ENCODE measurements at places on chromosomes 5 and 9. TPM values are rescaled to one million over a fixed set of nuclear protein-coding genes. Genes with fewer than 3 reads are reported as not detected.

Gene GPR151
- not detected for total RNA-seq

Gene TLR4
- 14.2 TPM for total RNA-seq

Gene PCDHGA2
- 7.8 TPM for total RNA-seq

Gene GMCL2
- total RNA-seq = not detected

Gene C9orf85
- 6.3 TPM for total RNA-seq

Gene MYMK
- not detected for total RNA-seq

Gene RNF208
- 31.5 TPM for total RNA-seq

Gene NEUROG1
- total RNA-seq = not detected

Gene ZBED3
- total RNA-seq = 7.8 TPM

Gene SYNPO
- total RNA-seq = 715 TPM

Gene RLN2
- total RNA-seq = 0.44 TPM

Gene GALT
- total RNA-seq = 51.5 TPM

Gene SLC34A1
- total RNA-seq = not detected

Gene CD180
- 0.44 TPM for total RNA-seq

Gene LCP2
- total RNA-seq = 3.9 TPM

Gene SLCO6A1
- not detected for total RNA-seq

Gene TNFSF15
- 0.11 TPM for total RNA-seq

DNA sequence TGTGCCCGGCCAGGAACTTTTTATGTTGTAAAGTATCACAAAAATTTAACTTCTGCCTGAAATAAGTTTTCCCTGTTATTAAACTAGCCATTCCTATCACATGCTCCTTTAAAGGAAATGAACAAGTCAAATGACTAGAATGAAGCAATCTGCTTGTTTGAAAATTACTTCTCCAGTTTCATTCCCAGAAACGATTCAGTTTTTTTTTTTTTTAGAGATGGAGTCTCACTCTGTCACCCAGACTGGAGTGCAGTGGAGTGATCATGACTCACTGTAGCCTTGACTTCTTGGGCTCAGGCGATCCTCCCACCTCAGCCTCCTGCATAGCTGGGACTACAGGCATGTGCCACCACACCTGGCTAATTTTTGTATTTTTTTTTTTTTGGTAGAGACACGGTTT, 13.3 kb upstream of the GNG10 start:
- peaks cover 42% of the 10 kb centered on the region for H3K36me3 ChIP-seq
- H3K27me3 ChIP-seq = no peaks in the 10 kb centered on the region
- no peak overlapping the region for H3K4me3 ChIP-seq
- no peak overlapping the region for H3K27ac ChIP-seq

- peaks cover 42% of the 10 kb centered on the region for H3K4me1 ChIP-seq
- H3K27ac ChIP-seq = no peak overlapping the region
- no peaks in the 10 kb centered on the region for H3K36me3 ChIP-seq
- H3K4me3 ChIP-seq = no peak overlapping the region
- H3K27me3 ChIP-seq = no peaks in the 10 kb centered on the region
Measured at GRCh38 chr5:159210846-159211245, 1.5 kb upstream of the RNF145 start.

GRCh38 chr5:150313921-150314716, 11.4 kb upstream of the ARSI start:
- no peak for DNase-seq
- H3K36me3 ChIP-seq = no peaks in the 10 kb centered on the region
- no peaks in the 10 kb centered on the region for H3K27me3 ChIP-seq
- no peaks in the 10 kb centered on the region for H3K4me1 ChIP-seq

- peaks cover 6% of the 10 kb centered on the region for H3K4me1 ChIP-seq
- peaks cover 62% of the 10 kb centered on the region for H3K27me3 ChIP-seq
- H3K27ac ChIP-seq = no peak overlapping the region
- no peak overlapping the region for H3K4me3 ChIP-seq
- peak; percentile 58 for DNase-seq
Measured at GRCh38 chr5:174532455-174533453, 191.6 kb upstream of the MSX2 start.

DNA sequence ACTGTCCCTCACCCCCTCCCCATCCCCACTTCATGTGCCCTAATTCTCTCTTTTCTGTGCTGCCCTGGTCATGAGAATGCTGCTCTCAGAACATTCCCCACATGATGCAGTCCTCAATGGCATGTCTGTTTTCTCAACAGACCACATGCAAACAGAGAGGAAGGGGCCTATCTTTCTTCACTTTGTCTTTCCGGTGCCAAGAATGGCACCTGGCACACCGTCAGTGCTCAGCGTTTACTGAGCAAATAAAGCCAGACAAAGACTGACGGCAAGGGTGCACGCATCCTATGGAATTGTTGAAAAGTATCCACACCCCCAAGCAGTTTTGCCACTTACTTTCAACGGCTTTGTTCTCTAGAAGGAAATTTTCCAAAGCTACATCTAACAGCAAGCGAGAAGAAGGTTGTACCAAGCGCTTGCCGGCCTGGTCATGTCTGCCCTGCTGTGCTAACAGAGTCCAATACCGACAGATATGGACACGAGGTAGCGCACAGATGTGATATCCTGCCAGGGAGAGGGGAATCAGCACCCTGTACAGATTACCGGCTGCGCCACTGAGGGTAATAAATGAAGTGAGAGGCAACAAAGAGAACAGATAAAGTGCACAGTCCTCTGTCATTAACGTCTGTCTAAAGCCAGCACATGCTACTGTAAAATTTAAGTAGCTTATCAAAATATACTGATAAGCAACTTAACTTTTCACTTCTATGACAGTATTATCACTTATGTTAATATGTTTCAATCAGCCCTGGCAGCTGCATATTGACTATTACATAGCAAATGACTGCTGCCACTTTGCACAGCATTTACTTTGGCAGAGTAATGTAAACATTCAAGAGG, 251.7 kb downstream of the DENND1A start:
- peaks cover 28% of the 10 kb centered on the region for H3K4me1 ChIP-seq
- peaks cover 13% of the 10 kb centered on the region for H3K36me3 ChIP-seq
- H3K27ac ChIP-seq = no peak overlapping the region

GRCh38 chr5:65213921-65214525, 267.7 kb downstream of the ADAMTS6 start:
- no peaks in the 10 kb centered on the region for H3K27me3 ChIP-seq
- DNase-seq = peak; percentile 13
- no peak overlapping the region for H3K27ac ChIP-seq
- no peak overlapping the region for H3K4me3 ChIP-seq
- H3K4me1 ChIP-seq = no peaks in the 10 kb centered on the region

- H3K27ac ChIP-seq = no peak overlapping the region
- H3K27me3 ChIP-seq = no peaks in the 10 kb centered on the region
- no peaks in the 10 kb centered on the region for H3K36me3 ChIP-seq
- DNase-seq = no peak
- H3K4me1 ChIP-seq = no peaks in the 10 kb centered on the region
- no peak overlapping the region for H3K4me3 ChIP-seq
Measured at GRCh38 chr5:123138774-123139173, 49.7 kb downstream of the PRDM6 start.

DNA sequence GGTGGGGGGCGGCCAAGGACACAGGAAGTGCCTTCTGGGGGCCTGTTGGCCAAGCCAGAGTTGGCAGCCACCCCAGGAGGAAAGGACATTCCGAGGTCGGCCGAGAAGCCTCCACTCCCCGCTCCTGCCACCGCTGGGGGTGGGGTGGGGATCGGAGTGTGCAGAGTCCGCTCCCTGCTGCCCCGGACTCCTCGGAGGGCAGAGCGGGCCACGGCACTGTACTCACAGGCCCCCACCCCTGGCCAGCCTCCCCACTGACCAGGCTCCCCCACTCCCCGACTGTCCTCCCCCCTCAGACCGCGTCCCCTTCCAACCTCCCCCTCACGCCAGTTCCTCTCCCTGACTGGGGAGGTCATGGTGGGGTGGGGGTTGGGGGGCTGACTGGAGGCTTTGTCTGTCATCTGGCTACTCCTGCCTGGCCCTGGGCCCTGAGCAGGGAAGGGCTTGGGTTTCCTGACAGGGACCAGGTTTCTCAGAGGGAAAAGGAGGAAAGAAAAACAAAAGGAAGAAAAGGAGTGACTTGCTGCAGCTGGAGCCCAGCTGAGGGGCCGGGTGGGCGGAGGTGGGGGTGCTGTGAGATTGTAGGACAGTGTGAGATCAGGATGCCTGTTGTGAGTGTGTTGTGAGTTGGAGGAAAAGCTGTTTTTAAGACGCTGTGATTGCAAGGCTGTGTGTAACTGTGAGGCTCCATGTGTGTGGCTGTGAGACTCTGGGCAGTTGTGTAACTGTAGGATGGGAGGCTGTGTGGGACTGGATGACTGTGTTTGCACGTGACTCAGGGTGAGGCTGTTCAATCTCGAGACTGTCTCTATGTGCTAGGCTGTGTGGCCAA, 29.7 kb downstream of the CNTFR start:
- peaks cover 25% of the 10 kb centered on the region for H3K27me3 ChIP-seq
- no peaks in the 10 kb centered on the region for H3K36me3 ChIP-seq
- H3K4me1 ChIP-seq = peaks cover 26% of the 10 kb centered on the region
- peak overlapping the region; percentile 58 for H3K27ac ChIP-seq

DNA sequence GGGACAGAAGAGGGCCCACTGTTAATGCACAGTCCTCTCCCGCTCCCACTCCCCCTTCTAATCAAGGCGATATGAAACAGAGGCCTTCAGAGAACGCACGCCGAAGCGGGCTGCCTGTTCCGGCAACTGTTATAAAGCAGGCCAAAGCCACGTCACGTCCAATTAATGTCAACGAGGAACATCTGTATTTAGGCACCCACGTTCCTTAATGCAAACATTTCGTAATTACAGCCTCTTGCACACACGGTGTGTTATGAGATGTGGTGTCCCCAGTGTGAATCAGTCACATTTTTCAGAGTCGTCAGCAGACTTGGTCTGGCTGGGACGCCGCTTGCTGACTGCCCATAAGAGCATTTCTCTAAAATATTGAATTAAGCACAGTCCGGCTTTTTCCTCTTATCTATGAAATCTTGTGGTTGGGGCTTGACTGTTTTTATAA, 339.0 kb downstream of the NSG2 start:
- H3K36me3 ChIP-seq = no peaks in the 10 kb centered on the region
- H3K27me3 ChIP-seq = peaks cover 50% of the 10 kb centered on the region
- no peak overlapping the region for H3K4me3 ChIP-seq

GRCh38 chr9:87662808-87663528, 63.0 kb upstream of the CTSL start:
- H3K4me3 ChIP-seq = no peak overlapping the region
- no peaks in the 10 kb centered on the region for H3K27me3 ChIP-seq
- H3K4me1 ChIP-seq = no peaks in the 10 kb centered on the region

GRCh38 chr5:66718374-66719002, 122.3 kb downstream of the MAST4 start:
- H3K4me3 ChIP-seq = no peak overlapping the region
- no peaks in the 10 kb centered on the region for H3K36me3 ChIP-seq
- H3K27ac ChIP-seq = peak overlapping the region; percentile 69
- no peak for DNase-seq

GRCh38 chr9:128998462-128998861, 29.7 kb downstream of the SH3GLB2 start:
- H3K27ac ChIP-seq = no peak overlapping the region
- DNase-seq = no peak

DNA sequence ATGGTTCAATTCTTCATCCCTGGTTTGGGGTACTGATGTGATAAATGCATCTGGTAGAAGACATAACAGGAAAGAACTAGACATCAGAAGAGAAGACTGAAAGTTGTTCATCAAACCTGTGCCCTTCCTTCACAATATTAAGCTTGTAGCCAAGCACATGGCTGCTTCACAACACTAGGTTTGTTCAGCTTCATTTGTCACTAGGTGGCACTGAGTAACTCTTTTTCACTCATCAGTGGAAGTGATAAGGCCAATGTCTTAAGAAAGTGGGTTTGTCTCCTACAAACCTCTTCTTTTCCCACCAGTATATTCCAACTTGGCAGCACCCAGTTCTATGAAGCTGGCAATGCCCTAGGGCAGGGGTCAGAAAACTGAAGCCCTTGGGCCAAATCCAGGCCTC, 26.9 kb downstream of the ZNF484 start:
- no peak for DNase-seq
- no peak overlapping the region for H3K27ac ChIP-seq
- no peaks in the 10 kb centered on the region for H3K27me3 ChIP-seq

GRCh38 chr5:82674671-82675070, 396.5 kb upstream of the RPS23 start:
- no peak for DNase-seq
- no peaks in the 10 kb centered on the region for H3K27me3 ChIP-seq
- H3K4me3 ChIP-seq = no peak overlapping the region
- no peaks in the 10 kb centered on the region for H3K4me1 ChIP-seq
- H3K36me3 ChIP-seq = no peaks in the 10 kb centered on the region

- H3K27ac ChIP-seq = no peak overlapping the region
- H3K27me3 ChIP-seq = no peaks in the 10 kb centered on the region
- H3K36me3 ChIP-seq = no peaks in the 10 kb centered on the region
- H3K4me3 ChIP-seq = no peak overlapping the region
- no peak for DNase-seq
Measured at GRCh38 chr9:83596899-83597504, 25.9 kb upstream of the IDNK start.

- no peak overlapping the region for H3K4me3 ChIP-seq
- no peaks in the 10 kb centered on the region for H3K27me3 ChIP-seq
- H3K27ac ChIP-seq = no peak overlapping the region
- DNase-seq = no peak
Measured at GRCh38 chr9:81431641-81432040, 257.7 kb downstream of the TLE1 start.

GRCh38 chr9:35646533-35647265, 4.0 kb downstream of the SIT1 start:
- no peaks in the 10 kb centered on the region for H3K36me3 ChIP-seq
- no peaks in the 10 kb centered on the region for H3K27me3 ChIP-seq
- H3K27ac ChIP-seq = peak overlapping the region; percentile 82
- peak overlapping the region; percentile 78 for H3K4me3 ChIP-seq
- DNase-seq = peak; percentile 93
- peaks cover 14% of the 10 kb centered on the region for H3K4me1 ChIP-seq

GRCh38 chr5:74977471-74977870, 74.9 kb downstream of the GCNT4 start:
- no peak overlapping the region for H3K4me3 ChIP-seq
- H3K4me1 ChIP-seq = no peaks in the 10 kb centered on the region
- no peak for DNase-seq
- no peak overlapping the region for H3K27ac ChIP-seq

DNA sequence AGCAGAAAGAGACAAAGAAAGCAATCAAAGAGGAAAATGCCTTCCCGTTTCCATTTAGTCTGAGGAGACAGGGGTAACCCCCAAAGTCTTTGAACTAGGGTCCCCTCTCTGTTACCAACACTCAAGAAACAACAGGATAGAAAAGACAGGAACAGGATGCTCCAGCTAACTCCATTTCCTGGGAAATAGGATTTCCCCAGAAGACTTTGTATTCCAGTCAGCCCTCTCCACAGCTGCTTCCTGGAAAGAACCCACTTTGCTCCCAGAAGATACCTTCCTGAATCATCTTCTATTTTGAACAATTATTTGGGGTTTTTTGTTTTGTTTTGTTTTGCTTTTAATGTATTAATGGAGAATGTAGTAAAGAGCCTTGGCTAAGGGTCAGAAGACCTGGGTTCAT, 56.0 kb downstream of the KLHL3 start:
- DNase-seq = no peak
- no peak overlapping the region for H3K27ac ChIP-seq
- no peak overlapping the region for H3K4me3 ChIP-seq
- H3K36me3 ChIP-seq = peaks cover 16% of the 10 kb centered on the region
- no peaks in the 10 kb centered on the region for H3K27me3 ChIP-seq

GRCh38 chr9:89048616-89049015, 57.3 kb downstream of the S1PR3 start:
- no peaks in the 10 kb centered on the region for H3K36me3 ChIP-seq
- no peaks in the 10 kb centered on the region for H3K4me1 ChIP-seq
- no peak for DNase-seq
- H3K4me3 ChIP-seq = no peak overlapping the region

Data from left ventricle myocardium inferior (tissue), 1 donor.